Brain microvascular endothelial cell (primary cell): ENCODE measurements at places on chromosomes 16 and 17.

GRCh38 chr17:80901319-80901718 is 90.3 kb upstream of the CHMP6 start:
- DNase-seq, result no peak

DNA sequence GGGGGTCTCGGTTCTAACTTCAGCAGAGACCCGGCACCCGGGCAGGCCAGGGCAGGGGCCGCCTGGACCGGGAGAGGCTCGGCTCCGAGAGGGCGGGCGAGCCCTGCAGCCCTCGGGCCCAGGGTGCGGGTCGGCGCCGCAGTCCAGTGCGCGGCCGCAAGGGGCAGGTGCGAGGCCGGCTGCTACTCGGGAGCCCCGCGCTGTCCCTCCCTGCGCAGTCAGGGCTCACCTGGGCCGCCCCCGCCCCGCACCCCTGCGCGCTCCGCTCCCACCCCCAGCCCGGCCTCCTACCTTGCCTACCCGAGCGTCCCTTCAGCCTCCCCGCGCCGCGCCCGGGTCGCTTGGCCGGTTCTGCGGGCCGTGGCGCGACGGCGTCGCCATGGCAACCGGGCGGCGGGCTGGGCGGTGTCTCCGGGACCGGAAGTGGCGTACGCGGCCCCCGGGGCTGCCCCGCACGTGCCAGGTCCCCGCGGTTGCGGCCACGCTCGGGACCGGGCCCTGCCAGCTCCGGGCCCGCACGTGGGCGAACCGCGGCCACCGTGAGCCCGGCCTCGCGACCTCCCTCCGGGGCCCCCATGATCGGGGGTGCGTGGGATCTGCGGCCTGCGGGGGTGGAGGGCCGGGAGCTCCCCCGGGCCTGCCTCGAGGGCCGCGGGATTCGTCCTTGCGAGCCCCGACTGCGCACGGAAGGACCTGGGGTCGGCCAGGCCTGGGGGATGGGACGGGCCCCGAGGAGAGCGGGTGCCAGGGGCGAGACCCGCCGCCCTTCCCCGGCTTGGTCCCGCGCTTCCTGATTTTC is at the start of gene CYB561:
Gene CYB561, minus strand, starts transcription at position 353 of the 799 bp plus-strand sequence. CDS start 8,759 bp downstream, outside the sequence.
- no peak for DNase-seq

DNA sequence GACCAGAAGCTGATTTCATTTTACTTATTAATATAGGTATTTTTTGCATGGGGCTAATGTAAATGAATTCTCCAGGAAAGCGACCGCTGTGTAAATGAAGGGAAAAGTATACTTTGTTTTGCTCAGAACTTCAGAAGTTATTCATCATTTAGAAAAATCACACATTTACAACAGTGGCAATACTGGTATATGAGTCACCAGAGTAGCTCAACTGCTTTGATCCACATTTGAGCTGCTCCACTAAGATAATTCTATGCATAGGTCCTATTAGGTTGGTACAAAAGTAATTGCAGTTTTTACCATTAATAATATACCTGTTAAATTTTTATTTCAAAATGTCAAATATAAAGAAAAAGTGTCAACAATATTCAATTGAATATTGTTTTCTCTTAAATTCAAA is 22.9 kb upstream of the DYNLRB2 start:
- DNase-seq, result no peak

- DNase-seq, result no peak
Observed at GRCh38 chr16:8686879-8687278, 12.5 kb downstream of the ABAT start.

GRCh38 chr16:4481963-4482362 is 5.8 kb downstream of the HMOX2 start:
- no peak for DNase-seq

DNA sequence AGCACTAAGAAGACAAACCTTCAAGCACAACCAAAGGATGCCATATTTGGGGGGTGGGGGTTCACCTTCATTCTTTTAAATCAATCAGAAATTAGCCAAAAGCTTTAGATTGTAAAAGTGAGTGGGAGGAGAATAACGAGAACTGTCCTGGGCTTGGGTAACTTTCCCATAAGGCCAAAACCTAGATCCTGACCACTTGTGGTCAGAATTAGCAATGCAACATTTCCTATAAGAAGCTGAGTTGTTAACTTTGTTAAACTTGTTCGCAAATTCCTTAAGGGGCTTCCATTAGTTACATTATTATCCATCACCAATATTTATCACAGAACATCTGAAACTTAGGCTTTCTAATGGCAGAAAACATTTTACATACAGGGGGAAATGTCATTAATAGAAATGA is 25.1 kb downstream of the STAT5B start:
- DNase-seq, result no peak

DNA sequence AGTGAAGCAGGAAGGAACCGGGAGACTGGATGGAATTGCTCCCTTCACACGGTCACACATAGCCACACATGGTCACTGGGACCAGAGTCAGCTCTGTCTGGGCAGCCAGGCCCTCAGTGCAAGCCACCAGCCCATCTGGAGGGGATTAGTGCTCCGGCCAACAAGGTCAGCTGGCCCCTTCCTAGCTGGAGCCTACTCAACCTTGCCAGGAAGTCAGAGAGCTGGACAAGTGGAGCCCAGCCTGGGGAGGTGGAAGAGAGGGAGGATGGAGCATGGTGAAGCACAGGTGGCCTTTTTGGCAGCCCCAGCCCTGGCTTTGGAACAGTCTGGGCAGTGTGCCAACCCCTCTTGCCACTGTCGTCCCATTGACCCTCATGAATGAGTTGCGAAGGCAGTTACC is 3.7 kb upstream of the CACNA1G start:
- no peak for DNase-seq

GRCh38 chr17:79761894-79762589 is 15.9 kb upstream of the CBX2 start:
- no peak for DNase-seq

DNA sequence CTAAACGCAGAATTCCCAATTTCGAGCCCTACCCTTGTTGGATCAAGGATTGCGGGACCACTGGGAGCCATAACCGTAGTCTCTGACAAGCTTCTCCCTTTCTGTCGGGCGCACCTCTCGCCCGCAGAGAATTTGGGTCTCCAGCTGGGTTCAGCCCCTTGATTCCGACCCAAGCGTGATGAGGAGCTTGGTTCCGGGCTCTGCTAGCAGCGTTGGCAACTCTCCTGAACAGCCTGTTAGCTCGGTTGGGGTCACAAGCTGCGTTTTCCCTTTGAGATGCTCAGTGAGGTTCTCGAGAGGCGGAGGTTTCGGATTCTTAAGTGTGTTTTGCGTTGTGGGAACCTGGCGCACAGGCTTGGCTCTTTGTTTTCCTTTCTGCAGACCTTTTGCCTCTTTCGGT is 655 bp downstream of the ATXN1L start:
- DNase-seq, result peak; percentile 2

GRCh38 chr16:54424043-54424451 is 137.5 kb upstream of the IRX3 start:
- DNase-seq, result no peak

- DNase-seq, result no peak
Observed at GRCh38 chr16:84475643-84476240, 28.7 kb downstream of the MEAK7 start.

GRCh38 chr16:50021544-50021943 is 3.5 kb upstream of the CNEP1R1 start:
- peak; percentile 25 for DNase-seq

GRCh38 chr16:82470016-82470415 is 156.8 kb upstream of the CDH13 start:
- DNase-seq, result no peak

- peak; percentile 97 for DNase-seq
Observed at GRCh38 chr16:56607109-56607618, 1.2 kb upstream of the MT2A start.

GRCh38 chr16:84307209-84307954 is 12.7 kb downstream of the WFDC1 start:
- no peak for DNase-seq

DNA sequence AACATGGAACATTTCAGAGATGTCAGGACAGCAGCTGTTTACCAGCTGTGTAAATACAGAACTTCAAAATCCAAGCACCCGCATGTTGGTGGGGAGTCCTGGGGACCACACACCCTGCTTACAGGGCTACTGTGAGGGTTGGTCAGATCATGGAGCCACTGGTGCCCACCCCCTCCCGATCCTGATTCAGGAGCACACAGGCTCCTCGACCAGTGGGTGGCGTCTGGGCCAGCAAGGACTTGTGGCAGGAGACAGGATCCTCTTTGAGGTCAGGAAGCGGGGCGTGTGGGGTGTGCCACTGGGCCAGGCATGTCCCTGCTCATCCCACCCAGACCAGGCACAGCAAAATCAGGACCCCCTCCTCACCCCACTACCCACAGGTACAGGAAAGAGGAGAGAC is 83.6 kb downstream of the SDK2 start:
- no peak for DNase-seq

DNA sequence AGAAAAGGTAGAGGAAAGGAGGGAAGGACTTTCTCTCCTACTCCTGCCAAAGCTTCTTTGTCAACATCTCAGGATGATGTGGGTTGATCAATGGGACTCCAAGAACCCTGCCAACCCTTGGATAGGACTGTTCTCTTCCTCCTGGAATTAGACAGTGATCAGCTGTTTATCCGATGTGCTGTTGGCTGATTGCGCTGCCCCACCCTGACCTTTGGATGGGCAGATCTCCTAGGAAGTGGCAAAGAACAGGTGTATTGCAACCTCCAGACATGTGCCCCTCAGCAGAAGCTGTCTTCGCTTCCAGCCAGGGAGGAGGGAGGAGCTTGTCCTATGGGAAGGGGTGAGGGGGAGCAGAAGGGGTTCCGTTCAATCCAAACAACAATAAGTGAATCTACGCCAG is 30.5 kb downstream of the SLC5A11 start:
- DNase-seq, result no peak

DNA sequence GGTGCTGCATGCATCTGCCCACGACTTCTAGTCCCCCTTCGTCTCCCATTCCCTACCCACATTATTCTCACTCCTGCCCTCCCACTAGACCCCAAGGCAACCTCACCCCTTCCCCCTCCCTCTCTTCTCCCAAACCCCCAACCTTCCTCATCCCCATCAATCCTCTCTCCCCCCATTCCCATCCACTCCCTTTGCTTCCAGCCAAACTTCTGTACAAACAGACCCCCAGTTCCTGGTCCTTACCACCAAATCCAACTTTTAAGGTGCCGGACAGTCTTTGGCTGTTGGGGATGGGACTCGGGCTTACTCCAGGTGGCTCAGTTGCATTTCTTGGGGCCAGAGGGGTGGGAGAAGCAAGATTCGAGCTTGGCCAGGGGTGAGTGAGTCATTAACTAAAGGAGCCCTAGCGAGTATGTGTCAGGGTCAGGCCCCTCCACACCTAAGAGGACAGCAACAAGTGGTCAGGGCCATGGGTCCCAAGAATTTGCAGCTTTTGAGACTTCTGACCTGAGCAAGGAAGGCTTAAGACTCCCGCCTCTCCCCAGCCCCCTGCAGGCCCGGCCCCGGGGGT is at the start of gene SLC38A8:
Gene SLC38A8, minus strand, starts transcription at position 488 of the 571 bp plus-strand sequence. CDS start 638 bp downstream, outside the sequence.
- no peak for DNase-seq

DNA sequence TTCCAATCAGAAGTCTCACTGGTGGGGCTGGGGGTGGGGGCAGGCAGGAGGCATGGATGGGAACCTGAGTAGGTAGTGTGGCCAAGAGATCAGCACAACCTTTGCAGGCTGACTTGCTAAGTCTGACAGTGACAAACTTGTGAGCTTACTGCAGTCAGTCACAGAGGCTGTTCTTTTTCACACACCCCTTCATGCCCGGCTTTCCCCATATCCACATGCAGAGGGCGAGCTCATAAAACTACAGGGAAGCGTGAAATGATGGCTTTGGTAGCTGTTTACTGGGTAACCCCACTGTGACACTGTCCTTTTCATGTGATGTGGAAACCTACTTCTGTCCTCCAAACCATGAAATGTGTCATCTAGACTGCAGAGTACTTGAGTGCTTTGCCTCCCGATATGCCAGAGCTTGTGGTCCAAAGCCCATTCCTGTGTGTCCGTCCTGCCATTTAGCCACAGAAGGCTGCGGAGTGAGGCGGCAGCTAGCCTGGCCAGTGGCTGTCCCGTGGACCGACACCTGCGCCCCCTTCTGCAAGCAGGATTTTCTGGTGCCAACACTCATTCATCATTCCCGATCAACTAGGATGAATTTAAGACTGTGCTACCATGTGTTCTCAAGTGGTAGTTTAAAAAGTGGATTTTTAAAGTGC is 9.8 kb downstream of the GEMIN4 start:
- DNase-seq, result no peak

- DNase-seq, result no peak
Observed at GRCh38 chr17:58341861-58342475, 10.0 kb downstream of the SUPT4H1 start.

DNA sequence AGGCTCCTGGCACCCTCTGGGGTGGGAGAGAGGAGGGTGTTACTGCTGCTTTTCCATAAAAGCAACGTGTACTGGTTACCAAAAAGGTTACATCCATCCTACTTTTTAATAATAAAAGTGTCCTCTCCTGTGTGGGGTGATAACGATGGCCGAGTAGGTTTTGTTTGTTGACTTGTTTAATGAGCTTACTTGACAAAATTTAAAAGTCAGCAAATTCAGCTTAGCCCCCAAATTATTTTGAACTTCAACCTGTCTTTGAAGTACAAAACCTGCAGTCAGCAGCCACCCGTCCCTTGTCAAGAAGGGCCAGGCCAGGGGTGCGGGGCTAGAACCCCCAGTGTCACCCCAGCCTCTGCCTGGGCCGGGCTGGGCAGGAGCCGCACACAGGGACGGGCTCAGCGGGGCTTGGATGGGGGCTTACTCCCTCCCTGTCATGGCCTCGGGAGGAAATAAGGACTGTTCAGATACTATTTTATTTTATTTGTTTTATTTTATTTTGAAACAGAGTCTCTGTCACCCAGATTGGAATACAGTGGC is 103.9 kb upstream of the CHMP6 start:
- DNase-seq, result no peak

- peak; percentile 10 for DNase-seq
Observed at GRCh38 chr17:81831957-81832607, 1.0 kb downstream of the MCRIP1 start.

GRCh38 chr17:69500911-69501429 is 86.5 kb downstream of the MAP2K6 start:
- DNase-seq, result no peak

DNA sequence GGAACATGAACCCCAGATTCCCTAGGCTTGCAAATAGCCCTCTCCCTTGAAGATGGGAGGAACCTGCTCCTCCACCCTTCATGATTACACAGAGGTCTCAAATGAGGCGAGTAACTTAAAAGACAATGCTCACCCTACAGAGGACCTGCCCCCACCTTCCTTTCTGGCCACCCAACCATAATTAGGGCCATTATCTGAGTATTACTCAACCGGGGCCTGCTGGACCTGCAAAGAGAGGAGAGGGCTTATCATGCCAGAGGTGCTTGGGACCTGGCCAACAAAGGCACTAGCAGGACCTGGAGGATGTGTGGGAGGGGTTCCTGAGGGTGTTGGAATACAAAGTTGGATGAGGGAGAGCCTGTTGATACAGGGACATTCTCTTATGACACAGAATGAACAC is 42.4 kb downstream of the RNF157 start:
- DNase-seq, result no peak

- no peak for DNase-seq
Observed at GRCh38 chr17:82412535-82413520, 5.3 kb upstream of the HEXD start.
